Activated effector memory CD4-positive, alpha-beta T cell treated with Interleukin-2 at 50 U/mL for 16 hours (primary cell): ENCODE measurements at places on chromosomes 2 and 18.

DNA sequence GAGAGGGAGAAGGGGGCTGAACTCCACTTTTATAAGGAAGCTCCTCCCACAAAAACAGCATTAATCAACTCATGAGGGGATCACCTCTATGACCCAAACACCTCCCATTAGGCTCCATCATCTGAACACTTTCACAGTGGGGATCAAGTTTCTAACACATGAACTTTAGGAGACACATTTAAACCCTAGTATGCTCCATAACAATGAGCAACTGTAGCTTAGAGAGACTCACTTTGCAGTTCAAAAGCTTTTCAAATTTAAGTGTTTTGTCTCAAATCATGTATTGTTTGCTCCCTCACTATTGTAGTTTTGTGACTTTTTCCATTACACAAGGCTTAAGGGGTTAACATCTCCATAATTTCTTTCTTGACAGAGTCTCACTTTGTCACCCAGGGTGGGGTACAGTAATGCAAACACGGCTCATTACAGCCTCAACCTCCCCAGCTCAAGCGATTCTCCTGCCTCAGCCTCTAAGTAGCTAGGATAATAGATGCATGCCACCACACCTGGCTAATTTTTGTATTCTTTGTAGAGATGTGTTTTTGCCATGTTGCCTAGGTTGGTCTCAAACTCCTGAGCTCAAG is 352.7 kb upstream of the CDH20 start:
- DNase-seq: no peak

DNA sequence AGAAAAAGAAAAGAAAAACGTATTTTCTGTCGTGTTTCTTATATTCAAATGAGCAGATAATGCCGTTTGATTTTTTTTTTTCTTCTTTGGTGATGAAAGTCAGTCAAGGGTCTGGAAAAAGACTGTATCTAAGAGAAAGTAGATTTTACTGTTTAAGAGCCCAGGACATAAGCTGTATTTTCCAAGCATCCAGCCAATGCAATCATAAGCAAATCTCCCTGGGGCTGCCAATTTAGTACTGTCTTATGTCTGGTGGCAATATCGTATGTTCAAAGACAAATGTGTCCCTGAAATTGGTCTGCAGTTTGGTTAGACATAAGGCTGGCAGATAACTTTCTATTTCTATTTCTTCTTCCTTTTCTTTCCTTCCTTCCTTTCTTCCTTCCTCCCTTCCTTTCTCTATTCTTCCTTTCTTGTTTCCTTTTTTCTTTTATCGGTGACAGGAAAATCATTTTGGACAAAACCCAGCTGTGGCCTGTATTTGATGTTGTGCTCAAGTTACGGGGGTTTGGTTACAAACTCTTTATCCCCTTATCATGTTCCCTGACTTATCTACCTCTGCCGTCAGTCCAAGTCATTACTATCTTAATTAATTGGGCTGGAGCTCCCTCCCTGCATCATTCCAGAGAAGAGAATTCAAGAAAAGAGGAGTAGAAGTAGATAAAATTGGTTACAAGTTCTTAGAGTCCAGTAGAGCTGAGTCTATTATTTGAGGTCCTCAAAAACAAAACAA is 683.4 kb upstream of the FSHR start:
- DNase-seq: no peak

GRCh38 chr2:11227595-11227994 is 72.3 kb downstream of the SLC66A3 start:
- no peak for DNase-seq

- no peak for DNase-seq
Observed at GRCh38 chr2:18432999-18433398, 127.5 kb downstream of the RDH14 start.

GRCh38 chr2:204104811-204105210 is 168.2 kb downstream of the ICOS start:
- DNase-seq: no peak
